ENCODE measurements at places on chromosomes 7 and 10.

DNA sequence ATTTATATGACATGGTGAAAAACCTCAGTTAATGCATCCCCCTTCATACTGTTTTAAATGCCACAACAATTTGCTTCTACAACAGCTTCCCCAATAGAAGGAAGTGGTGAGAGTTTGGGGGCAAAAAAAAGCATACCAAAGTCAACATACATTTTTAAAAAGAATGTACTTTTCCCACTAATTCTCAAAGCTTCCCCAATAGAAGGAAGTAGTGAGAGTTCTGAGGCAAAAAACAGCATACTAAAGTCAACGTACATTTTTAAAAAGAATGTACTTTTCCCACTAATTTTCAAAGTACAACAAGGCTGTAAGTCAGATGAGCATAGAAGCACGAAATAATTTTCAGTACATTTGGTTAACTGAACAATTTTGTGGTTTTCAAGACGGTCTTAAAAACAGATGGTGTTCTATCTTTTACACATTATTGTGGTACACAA, 24.0 kb downstream of the WASL start:
- DNase-seq: no peak

GRCh38 chr10:74586088-74586585, 240.3 kb upstream of the KAT6B start:
- peak; percentile 38 for DNase-seq

DNA sequence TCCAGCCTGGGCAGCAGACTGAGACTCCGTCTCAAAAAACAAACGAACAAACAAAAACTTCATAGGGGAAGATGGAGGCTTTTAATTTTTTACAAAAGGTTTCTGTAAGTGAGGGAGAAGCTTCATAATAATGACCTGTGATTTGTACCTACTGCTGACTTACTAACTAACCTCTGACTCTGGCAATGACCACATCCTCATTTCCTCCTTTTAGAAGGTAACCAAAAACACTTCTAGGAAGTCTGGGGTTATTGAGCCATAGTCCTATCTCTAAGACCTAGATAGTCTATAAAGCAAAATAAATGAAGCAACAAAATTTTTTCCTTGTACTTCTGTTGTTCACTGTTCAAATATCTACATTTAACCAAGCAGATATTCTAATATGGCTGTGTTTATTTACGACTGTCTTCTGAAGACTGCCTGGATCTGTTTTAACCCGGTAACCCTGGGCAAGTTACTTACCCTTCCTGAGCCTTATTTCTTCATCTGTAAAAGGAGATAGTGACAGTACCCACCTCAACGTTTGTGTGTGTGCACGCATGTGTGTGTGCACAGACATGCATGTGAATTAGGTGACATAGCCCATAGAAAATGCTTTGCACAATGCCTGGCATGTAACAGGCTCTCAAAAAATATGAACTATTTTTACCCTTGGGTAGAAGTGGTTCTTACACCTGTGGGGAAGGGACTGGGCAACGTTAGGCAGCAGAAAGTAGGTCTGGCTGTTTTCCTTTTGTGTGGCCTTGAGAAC, 30.8 kb upstream of the SMNDC1 start:
- no peak for DNase-seq

- DNase-seq: no peak
These were observed 497.9 kb upstream of the GALNT17 start for GRCh38 chr7:70634071-70634470.

GRCh38 chr7:98223898-98224700, 12.9 kb downstream of the BHLHA15 start:
- DNase-seq: no peak

- DNase-seq: peak; percentile 39
These were observed 662 bp downstream of the DNAJC2 start for GRCh38 chr7:103343758-103344452.

DNA sequence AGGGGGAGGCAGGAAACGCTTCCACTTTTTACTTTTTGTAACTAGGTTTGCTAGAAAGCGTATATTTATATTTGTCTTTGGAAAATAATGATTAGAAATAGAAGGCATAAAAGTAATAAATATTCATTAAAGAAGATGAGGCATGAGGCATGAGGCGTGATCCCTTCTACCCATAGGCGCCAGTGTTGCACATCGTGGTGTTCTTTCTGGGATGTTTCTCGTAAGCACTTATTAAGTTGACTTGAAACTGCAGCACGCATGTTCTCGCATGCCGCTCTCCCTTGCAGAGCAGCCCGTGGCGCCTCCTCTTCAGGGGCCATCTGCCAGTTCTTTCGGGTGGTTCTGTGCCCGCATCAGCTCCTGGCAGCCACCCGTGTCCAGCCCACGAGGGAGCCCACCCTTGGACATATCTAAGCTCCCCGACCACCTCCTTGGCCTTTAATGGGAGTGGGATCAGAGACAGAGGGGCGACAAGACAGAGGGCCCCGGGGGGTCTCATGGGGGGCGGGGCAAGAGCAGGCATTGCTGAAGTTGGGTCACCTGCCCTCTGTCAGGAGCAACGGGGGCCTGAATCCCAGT, 28.5 kb upstream of the CSGALNACT2 start:
- no peak for DNase-seq

GRCh38 chr7:151186640-151187408, at the start of gene ASB10:
TSS of gene ASB10 (minus strand) at chr7:151187250. CDS start at chr7:151187130, 120 bp downstream.
- DNase-seq: no peak

DNA sequence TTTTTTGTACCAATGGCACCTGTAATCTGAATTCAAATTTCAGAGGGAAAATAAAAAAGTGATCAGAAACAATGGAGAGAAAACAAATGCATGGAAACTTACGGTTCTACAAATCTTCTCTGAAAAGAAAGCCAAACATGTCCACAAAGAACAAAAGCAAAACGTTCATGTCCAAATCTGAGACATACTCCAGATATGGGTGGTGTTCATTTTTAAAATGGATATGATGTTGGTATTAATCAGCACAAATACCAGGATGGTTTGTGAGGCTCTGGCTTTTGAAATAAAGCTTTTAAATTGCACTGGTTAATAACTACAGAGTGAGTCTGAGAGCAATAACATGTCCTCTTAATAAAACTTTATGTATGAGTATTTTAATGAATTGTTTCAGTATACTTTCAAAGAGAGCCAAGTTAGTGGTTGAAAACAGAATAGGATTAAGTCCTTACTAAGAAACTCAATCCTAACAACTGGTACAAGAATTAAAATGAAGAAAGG, 366.4 kb downstream of the INHBA start:
- DNase-seq: no peak

DNA sequence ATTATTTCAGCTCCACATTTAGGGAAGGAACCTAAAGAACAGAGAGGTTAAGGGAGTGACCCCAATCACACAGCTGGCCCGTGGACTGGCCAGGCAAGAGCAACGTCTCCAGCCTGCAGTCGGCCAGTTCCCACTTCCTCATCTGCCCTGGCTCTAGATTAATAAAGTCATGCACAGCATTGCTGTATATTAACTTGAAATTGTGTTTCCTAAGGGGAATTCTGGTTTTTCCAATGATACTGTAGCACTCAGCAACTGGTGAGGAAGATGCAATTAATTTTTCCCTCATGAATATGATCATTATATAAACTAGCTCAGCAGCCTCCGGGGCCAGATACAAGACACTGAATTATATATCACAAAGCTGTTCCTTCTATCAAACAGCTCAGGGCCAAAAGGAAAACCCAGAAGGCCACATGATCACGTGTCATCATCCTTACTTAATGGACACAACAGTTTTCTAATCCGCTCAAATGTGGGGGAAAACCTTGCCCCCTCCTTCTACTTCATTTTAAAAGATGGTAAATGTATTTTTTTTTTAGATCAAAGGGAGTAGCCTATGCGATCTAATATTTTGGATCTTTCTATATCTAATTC, 295.3 kb upstream of the PRKCQ start:
- no peak for DNase-seq

DNA sequence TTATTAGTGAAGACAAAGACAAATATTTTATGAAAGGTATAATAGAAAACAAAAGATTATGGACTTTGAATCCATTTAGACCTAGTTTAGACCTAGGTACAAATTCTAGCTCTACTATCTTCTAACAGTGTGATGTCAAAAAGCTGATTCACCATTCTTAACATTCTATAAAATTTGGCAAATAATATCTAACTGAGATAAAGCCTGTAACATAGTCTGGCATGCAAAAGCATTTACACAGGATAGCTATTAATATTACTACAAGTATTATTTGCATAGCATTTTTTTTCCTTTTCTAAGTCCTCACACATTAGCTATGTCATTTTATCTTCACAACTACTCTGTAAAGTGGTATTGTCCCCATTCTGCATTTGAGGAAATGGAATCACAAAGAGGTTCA, 179.6 kb upstream of the LRRTM3 start:
- DNase-seq: no peak

DNA sequence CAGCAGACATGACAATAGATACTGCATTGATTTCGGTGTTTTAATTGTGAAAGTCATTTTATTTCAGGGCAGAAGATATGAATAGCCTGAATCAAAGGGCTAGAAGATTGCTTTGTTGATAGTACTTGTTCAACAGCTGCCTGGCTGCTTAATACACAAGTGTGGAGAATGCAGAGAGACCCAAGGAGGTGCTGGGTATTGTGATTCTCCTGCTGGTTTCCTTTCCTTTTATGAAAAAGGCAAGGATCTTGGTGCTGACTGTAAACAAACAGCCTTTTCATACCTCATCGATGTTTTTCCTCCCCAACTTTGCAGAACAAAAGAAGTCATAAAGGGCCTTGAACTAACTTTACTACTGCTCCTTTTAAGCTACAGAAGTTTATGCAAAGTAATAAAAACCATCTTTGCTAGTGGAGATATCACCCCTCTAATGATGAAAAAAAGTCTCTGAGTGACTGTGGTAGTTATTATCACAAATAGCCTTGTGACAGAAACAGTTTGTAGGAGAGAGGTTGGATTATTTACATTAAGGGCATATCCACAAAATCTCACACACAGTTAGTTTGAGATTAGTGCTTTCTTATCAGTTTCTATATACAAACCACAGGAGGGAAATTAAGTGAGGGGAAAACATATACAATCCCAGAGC, 800.0 kb downstream of the LRMDA start:
- no peak for DNase-seq

DNA sequence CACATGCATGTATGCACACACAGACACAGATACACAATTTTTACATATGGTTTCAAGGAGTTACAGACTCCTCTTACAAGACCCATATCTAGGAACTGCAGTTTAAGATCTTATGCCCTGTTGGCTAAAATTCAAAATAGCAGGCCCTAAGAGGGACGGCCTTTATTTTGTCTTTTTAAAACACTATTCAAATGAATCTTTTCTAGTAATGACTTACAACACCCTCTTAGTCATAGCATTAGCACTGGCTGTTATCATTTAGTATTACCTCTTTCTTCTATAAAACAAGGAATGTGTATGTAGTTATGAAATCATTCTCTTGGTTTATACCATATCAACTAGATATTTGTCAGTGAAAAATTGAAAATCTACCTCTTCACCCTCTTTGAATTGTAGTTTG, 15.3 kb downstream of the PAPSS2 start:
- DNase-seq: no peak

GRCh38 chr7:37918526-37918925, 1.9 kb upstream of the SFRP4 start:
- no peak for DNase-seq

DNA sequence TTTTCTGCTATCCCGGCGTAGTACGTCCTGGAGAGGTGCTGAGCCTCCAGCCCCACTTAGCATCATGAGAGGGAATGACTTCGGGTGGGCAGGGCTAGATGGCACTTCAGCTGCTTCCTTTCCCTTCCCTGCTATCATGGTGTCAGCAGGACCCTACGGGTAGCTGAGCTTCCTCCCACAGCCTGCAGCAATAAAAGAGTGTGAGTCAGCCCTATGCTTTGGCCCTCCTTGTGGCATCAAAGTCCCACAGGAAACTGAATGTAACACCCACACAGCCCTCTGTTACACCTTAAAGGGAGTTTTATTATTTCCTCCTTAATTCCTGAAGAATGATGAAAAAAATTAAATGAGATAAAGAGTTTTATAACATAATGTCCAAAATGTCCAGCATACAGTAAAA, 458.1 kb downstream of the RPS24 start:
- DNase-seq: no peak

DNA sequence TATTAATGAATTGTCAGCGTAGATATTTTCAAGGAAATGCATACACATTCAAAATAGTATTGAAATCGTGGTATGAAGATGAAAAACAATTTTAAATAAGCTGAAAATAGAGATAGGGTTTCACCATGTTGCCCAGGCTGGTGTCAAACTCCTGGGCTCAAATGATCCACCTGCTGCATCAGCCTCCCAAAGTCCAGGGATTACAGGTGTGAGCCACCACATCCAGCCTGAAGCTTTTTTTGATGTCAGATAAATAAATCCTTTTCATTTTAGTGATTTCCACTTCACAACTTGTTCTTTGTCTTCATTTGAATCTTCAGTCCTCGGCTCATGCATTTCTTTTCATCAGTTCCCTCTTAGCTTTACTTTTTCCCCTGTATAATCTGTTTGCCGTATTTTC, 4.6 kb downstream of the CDK13 start:
- no peak for DNase-seq

DNA sequence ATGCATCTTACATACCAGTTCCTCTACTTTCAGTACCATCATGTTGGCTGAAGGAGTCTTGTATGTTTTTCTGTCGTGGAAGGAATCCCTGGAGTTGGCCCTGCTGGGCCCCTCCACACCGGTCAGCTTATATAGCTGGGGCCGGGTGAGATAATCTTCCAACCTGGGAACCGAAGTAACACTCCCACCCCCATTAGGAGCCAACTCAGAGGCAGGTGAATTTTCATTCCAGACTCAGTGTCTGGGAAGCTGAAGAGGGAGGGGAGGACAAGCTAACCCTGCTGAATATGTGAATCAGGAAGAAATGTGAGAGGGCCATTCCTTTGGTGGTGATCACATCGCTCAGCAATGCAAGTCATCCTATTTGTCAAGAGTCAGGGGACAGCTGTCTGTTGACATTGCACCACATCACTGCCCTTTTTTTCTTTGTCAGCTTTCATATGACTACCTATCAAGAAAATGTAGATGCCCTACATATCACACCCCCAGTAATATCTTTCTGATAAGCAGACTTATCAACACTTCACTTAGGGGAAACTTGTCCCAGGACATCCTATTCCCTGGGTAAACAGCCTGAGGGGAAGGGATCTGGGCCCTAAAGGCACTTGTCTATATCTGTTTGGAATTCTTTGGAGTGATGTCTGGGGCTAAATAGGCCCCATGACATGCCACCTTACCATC, at the start of gene ANKRD1:
Gene ANKRD1, minus strand, starts transcription at position 102 of the 681 bp plus-strand sequence. Its CDS starts 60 bp downstream, at position 42.
- no peak for DNase-seq

GRCh38 chr7:154937837-154938236, 65.1 kb downstream of the PAXIP1 start:
- DNase-seq: no peak

GRCh38 chr10:92202536-92202935, 88.3 kb downstream of the CPEB3 start:
- no peak for DNase-seq

DNA sequence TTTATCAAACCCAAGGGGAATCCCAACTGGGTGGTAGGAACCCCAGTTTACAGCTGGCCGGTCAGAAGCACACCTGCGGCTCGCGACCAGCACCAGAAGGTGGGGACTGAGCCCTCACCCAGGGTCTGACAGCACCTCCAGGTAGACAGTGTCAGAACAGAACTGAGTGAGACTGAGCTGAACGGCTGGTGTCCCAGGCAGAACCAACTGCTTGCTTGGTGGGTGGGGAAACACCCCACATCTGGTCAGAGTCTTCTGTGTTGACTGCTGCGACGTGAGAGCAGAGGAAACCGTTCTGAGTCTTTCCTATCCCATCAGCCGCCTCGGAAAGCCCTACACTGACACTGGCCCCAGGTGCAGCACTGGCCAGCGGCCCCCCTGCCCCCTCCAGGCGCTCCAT, 160.7 kb downstream of the MAD1L1 start:
- DNase-seq: no peak

All from stimulated activated CD4-positive, alpha-beta T cell treated with anti-CD3 and anti-CD28 coated beads, Interleukin-2, amount 100 ng/mL, for 4 hours (primary cell).